ENCODE measurements at places on chromosomes 2 and 18.

GRCh38 chr2:54635554-54636152 is 87.8 kb upstream of the EML6 start:
- no peak for DNase-seq

DNA sequence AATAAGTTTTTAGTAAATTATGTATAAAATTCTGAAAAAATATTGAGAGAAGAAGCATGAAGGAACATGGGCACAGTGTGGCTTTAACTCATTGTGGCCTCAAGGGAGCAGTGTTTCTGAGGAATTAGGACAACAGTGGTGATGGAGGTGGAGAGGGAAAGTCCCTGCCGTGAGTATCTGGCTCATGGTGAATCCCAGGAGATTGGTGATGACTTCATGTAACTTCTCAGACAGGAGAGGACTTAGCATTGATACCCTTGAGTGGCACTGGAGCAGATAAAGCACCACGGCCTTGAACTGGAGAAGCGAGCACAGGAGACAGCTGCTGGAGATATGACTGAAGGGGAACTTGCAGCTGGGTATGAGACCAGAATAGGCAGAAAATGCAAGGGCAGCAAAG is 35.0 kb upstream of the LRP1B start:
- DNase-seq, result no peak

DNA sequence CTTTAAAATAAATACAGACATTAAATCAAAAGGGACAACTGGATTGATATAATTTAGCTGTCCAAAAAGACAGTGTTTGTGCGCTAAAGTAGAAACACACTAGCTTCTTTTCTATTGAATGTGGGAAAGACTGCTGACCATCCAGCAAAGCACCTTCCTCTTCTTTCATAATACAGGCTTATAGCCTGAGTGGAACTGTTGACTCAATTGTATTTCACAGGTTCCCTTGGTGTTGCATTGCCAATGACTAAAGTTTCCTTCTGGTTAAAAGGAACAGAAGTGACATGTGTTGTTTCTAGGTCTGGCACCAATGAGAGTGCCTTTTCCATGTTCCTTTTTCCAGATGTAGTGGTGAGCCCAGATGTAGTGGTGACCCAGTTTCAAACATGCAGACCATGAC is 412.3 kb downstream of the RNF144A start:
- DNase-seq, result no peak

DNA sequence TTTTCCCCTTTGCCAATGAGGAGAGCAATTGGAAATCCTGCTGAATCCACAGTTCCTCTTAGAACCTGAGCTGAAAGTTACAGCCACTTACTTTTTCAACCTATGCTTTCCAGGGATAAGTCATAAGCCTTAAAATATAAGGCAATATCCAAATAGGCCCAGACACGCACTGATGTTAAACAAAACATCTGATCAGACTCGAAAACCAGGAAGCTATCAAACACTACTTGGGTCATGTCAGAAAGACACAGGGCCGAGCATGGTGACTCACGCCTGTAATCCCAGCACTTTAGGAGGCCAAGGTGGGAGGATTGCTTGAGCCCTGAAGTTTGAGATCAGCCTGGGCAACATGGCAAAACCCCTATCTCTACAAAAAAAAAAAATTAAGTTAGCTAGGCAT is 192.1 kb downstream of the SP3 start:
- DNase-seq, result no peak

DNA sequence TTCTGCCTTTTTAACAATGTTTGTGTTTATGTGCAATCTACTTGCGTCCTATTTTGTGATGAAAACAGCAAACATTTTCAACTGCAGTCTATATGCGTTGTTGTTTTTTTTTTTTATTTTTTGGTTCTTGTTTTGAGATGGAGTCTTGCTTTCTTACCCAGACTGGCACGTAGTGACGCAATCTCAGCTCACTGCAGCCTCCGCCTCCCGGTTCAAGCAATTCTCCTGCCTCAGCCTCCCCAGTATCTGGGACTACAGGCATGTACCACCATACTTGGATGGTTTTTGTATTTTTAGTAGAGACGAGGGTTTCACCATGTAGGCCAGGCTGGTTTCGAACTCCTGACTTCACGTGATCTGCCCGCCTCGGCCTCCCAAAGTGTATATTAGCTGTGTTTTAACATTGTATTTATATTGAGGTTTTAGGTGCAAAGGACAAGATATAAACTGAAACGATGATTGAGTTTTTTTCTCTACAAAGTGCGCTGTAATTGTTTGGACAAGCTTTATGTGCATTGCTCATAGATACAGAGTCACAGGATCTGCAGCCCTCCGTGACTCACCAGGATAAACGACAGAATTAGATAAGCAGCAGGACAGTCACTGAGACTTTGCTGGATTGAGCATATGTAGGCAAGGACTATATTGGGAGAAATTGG is 17.4 kb downstream of the CDH7 start:
- DNase-seq, result no peak

DNA sequence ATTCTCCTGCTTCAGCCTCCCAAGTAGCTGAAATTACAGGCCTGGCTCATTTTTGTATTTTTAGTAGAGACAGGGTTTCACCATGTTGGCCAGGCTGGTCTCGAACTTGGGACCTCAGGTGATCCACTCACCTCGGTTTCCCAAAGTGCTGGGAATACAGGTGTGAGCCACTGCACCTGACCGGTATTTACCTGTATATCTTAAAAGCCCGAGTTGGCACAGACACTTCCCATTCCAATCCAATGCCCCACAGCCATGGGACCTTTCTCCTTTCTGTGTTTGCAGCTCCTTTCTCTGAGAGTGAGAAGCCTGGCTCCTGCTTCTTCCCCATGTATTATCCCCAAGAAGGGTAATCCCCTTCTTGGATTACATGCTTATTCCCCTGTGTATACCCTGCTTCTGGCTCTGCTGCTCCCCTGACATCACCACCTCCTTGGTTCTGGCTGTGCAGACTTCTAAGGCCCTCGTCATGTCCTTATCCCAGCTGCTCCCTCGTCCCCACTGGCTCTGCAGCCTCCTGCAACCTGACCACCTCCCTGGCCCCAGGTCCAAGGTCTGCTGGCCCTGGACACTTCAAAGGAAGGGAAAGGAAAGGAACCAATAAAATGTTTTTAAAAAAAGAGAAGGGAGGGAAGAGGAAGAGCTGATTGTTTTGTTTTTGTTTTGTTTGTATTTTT is 52.8 kb downstream of the INPP5D start:
- no peak for DNase-seq

- peak; percentile 35 for DNase-seq
Measured at GRCh38 chr2:158969715-158970240, 1.3 kb downstream of the TANC1 start.

GRCh38 chr2:164388511-164388910 is 232.8 kb downstream of the GRB14 start:
- DNase-seq, result no peak

DNA sequence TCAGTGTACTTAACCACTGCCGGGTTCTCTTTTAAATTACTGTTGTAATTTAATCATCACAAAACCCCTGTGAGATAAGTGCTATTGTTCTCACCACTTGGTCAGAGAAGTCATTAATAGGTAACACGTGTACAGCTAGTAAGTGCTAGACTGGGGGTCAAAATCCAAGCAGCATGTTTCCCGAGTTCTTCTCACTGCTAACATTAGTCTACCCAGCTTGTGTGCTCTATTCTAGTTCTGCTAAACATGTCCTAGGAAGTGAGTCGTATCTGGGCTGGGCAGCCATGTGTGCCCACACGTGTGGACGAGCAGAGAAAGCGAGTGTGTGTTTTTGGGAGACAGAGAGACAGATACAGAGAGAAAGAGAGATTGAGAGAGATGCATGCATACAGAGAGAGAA is 94.1 kb downstream of the BIN1 start:
- DNase-seq, result no peak

GRCh38 chr2:38533180-38533579 is 69.5 kb downstream of the HNRNPLL start:
- DNase-seq, result peak; percentile 6

- peak; percentile 66 for DNase-seq
Measured at GRCh38 chr2:96869822-96870625, at the start of gene SEMA4C. Gene SEMA4C (minus strand): TSS chr2:96870080. CDS start chr2:96867886, 2,194 bp downstream.

DNA sequence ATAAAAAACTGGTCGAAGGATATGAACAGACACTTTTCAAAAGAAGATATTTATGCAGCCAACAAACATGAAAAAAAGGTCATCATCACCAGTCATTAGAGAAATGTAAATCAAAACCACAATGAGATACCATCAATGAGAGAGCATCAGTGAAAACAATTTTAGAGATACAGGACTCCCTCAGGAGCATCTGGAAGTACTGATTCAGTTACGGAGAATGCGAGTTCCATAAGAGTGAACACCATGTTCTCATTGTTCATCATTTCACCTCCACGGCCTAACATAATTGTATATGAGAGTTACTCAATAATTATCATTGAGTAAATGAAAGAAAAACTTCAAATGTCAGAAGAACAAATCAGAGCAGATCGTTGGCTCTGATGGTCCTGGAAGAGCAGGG is 140.9 kb upstream of the TANK start:
- DNase-seq, result no peak

DNA sequence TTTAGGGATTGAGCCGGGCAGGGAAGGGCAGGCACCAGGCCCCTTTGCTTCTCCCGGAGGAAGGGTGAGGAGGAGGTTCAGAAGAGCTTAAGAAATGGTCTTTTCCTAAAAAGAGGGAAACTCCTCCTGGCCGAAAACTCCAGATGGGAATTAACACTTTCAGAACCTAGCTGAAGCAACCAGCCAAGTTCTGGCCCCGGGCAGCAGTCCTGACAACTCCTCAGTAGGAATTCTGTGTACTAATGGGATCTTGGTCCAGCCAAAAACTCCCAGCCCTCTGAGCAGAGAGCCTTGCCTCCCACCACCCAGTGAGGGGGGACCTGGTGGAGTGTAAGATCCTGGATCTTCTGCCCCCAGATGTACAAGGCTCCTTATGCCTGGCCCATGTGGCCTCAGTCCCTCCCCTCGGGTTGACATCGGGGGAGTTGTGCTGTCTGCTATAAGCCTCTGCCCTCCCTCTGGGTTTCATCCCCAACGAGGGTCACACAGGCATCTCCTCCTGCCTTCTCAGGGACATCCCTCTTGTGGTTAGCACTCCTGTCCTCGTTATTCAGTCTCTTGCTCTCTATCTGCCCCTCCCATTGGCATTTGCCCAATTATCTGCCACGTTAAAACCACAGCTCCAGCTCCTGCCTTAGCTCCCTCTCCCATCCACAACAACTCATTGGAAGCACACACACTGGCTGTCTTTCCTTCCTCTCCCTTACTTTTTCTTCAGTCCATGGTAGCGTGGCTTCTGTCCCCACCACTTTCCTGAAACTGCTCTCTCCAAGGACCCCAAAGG is 184.6 kb downstream of the CYP26B1 start:
- no peak for DNase-seq

GRCh38 chr2:226313060-226313459 is 486.6 kb downstream of the IRS1 start:
- no peak for DNase-seq

DNA sequence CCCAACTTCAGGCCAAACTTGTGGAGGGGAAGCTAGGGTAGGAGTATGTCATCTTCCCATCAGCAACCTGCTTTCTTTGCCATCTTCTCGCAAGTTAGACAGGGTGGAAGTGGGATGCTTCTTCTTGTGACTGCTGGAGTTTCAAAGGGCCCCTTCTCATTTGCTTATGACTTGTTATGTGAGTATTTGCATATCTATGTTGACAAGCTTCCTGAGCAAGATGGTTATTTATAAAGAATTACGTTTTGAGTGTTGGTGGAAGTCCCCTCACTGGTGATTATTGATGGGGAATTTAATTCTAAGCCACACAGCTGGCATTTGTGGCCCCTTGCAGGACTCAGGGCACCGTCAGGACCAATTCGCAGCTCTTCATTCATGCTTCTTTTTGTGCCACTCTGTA is 791.0 kb downstream of the LRRTM4 start:
- no peak for DNase-seq

DNA sequence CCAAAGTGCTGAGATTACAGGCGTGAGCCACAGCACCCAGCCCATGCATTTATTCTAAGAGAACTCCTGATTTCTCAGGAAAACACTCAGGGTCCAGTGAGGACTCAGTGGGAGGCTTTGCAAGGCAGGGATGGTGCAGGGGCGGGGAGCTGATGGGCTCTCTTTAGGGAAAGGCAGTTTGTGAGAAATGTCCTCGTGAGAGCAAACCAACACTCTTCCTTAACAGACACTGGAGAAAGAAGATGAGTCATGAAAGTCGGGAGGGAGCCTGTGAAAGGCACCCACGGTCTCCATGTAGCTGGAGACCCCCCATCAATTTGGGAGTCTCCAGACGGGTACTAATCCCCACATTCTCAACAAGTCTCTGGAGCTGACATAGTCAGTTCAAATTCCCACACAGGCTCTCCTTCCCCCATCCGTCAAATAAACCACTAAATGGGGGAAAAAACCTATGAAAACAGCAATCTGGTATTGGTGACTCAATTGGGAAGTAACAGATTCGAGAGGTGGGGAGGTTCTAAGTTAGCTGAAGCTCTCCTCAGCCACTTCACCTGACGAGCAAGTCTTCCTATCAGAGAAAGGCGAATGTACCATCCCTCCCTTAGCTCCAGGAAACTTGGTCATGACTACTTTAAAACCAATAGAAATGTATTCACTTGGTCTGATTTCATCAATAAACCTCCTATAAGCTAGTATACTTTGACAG is 11.0 kb upstream of the CREG2 start:
- no peak for DNase-seq

DNA sequence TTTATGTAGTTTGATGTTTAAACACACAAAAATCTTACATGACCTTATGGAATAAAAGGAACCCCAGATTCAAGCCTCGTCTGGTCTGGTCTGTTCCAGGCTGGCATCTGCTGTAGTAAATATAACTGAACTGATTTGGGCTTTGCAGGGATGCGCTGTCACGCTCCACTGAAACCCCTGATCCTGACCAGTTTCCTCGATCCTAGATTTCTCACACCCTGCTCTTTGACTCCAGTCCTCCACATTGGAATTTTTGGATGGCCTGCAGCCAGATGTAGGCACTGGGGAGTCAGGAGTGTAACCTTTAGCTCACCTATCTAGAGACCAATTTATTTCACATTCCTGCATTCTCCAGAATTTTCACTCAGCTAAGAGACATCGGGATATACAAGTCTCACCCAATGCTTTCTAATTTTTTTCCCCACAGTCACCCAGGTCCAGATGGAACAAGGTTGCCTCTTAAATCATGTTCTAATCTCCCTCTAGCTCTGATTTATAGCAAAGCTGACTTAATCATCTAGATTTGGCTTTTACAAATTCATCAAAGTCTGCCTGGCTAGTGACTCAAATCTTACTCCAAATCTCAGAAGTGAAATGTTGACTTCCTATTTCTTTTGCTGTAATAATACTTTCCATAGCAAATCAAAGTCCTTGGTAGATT is 219.6 kb downstream of the CD226 start:
- DNase-seq, result no peak

DNA sequence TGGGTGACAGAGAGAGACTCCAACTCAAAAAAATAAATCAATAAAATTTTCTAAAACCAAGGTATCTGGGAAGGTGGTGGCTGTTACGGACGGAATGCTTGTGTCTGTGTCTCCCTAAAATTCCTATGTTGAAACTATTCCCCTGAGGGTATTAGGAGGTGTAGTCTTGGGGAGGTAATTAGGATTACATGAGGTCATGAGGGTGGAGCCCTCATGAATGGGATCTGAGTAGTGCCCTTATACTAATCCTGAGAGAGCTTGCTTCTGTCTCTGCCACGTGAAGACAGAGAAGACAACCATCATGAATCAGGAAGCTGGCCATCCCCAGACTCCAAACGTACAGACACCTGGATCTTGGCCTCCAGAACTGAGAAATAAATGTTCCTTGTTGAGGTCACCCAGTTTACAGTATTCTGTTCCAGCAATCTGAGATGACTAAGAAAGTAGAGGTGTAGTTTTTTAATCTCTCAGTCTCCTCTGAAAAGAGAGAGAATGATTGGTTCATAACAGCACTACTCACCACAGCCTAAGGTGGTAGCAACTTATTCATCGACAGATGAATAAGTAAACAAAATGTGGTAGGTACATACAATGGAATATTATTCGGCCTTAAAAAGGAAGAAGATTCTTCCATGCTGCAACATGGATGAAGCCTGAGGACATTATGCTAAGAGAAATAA is 38.4 kb downstream of the TGFBRAP1 start:
- DNase-seq, result no peak

Data from hypothalamus (tissue), 51 donors.